ENCODE measurements at places on chromosomes 12 and 14.

- DNase-seq = no peak
These were observed 70.0 kb upstream of the VPS33A start for GRCh38 chr12:122336015-122336946.

DNA sequence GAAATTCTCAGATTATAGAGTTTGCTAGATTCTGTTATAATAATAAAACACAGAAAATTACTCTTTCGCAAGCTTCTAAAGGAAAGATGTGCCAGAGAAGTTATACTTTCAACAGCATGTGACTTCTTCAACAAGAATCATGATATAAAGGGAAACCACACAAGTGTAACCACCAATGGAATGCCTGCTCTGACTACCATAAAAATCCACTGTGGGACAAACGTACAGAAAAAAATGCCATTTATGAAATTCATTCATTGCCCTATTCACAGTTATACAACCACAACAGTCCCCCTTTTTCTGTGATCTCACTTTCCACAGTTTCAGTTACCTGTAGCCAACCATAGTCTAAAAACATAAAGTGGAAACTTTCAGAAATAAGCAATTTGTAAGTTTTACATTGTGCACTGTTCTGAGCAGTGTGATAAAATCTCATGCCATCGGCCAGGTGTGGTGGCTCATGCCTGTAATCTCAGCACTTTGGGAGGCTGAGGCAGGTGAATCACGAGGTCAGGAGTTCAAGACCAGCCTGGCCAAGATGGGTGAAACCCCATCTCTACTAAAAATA lies 3.2 kb downstream of the CATSPERB start:
- no peak for DNase-seq

DNA sequence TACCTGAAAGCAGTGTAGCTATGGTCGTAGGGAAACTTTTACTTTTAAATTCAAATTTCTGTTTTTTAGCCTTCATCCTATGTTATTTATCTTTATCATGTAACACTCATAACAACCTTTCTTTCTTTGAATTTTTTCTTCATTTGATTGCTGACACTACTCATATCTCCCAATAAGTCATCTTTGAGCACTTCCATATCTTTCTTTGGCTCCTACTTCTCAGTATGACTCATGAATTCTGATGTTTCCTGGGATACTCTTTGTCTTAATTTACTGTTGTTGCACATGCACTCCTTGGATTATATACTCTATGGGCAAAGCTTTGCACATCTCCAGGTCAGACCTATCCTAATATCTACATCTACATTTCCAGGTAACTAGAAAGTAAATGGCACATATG lies 18.1 kb upstream of the IAPP start:
- no peak for DNase-seq

DNA sequence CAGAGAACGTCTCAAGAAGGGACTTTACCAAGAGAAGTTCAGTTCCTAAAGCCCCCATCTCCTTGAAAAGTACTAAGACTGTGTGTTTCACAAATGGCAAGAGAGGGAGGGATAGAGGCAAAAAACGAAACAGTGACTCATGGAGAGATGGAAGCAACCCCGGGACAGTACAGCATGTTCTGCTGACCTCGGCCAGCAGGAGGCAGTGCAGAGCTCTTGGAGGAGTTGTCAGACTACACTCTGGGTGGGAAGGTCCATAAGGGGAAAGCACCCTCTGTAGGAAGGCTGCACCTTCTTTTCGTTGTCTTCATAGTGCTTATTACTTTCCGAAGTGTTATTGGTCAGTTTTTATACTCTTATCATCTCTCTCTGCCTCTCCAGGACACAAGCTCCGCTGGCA lies 525.2 kb upstream of the CCDC196 start:
- peak; percentile 31 for DNase-seq

GRCh38 chr12:47650469-47650868 lies 55.4 kb downstream of the RPAP3 start:
- no peak for DNase-seq

GRCh38 chr12:120515496-120515895 lies 13.5 kb downstream of the COQ5 start:
- DNase-seq = no peak

- no peak for DNase-seq
These were observed 6.2 kb downstream of the IRF2BPL start for GRCh38 chr14:77022236-77022852.

- no peak for DNase-seq
These were observed 26.2 kb downstream of the ZC2HC1C start for GRCh38 chr14:75095690-75096089.

DNA sequence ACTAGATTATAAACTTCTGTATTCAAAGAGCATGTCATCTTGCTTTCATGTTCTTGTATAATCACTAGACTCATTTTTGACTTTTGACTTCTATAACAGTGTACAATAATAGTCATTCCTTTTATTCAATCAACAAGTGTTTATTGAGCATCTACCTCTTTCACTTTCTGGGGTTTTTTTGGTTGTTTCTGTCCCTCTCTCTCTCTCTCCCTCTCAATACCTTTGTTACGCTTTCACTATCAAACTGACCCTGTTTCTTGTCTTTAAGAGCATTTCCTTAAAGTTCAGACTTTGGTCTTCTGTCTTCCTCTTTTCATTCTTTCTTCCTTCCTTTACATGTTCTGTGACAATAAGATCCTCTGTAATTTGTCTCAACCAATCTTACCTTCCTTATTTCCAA lies 49.5 kb downstream of the GPR137C start:
- DNase-seq = no peak

- DNase-seq = no peak
These were observed 54.4 kb upstream of the BTG1 start for GRCh38 chr12:92199819-92200576.

DNA sequence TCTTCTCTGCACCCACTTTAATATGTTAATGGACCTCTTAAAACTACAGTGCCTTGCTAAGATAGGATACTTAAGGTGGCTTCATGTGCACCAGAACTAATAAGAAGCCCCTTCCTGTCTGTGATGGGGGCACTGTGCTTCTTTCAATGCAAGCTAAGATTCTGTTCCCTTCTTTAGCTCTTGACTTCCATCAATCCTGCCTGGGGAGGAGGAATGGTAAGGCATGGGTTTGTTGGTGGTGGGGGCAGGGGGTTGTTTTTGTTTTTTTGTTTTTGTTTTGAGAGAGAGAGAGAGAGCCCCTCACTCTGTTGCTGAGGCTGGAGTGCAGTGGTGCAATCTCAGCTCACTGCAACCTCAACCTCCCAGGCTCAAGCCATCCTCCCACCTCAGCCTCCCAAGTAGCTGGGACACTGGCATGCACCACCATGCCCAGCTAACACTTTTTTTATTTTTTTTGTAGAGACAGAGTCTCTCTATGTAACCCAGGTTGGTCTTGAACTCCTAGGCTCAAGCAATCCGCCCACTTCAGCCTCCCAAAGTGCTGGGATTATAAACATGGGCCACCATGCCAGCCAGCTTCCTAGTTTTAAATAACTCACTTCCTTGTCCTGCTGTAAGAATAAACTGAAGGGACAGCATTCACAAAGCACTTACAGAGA lies 4.5 kb upstream of the KRT3 start:
- DNase-seq = no peak

- DNase-seq = no peak
These were observed 72.2 kb downstream of the NOC4L start for GRCh38 chr12:132216354-132216987.

DNA sequence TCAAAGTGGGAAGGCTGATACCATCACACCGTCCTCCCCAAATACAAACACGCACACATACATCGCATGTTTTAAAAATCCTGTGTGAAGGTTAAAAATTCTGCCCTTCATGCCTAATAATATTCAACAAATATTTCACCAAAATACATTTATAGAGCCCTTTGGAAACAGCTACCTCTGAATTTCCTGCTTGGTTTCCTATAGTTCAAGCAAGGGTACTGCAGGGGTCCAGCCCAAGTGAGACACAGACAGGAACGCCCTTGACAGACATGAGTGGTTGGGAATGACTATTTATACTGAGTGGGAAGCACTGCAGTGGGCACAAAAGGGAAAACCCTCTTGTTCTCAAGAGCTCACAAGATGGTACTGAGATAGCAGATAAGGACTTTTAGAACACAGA lies 51.0 kb downstream of the ST8SIA1 start:
- no peak for DNase-seq

DNA sequence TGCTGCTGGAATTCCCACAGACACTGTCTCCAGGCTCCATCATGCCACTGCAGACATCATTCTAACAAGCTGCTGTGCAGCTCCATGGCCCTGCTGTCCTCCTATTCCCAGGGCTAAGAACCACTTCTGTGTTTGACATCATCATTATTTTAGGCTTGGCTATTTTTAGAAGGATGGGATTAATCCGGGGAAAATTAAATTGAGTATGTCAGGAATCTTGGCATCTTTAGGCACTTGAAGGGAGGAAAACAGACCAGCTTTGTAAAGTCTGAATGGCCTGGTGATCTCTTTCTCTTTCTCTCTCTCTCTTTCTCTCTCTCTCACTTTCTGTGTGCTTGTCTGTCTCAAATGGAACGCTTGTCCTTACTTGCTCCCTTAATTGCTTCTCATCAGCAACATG lies 568.3 kb upstream of the FLRT2 start:
- no peak for DNase-seq

GRCh38 chr14:35292770-35293561 lies 784 bp downstream of the PSMA6 start:
- no peak for DNase-seq

DNA sequence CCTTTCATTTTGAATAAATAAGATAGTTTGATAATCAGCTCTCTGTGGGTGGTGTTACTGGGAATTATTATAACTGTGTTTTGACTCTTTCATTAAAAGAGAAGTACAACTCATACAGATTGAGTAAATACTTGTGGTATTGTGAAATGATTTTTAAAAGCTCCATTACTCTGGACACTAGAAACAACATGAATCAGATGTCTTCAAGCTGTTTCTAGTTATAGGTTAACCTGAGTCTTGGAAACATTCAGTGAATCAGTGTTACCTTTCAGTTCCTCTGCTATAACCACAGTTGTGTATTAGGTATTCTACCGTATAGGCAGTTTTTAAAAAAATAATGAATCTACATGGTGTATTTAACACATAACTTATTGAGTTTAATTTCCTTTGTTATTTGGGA lies 128.4 kb upstream of the SSTR1 start:
- DNase-seq = no peak

GRCh38 chr14:52949711-52950409 lies 990 bp downstream of the FERMT2 start:
- DNase-seq = no peak

- DNase-seq = no peak
These were observed 2.5 kb downstream of the TMEM253 start for GRCh38 chr14:21103411-21103709.

GRCh38 chr12:50032854-50033581 lies 7.7 kb upstream of the RACGAP1 start:
- no peak for DNase-seq

DNA sequence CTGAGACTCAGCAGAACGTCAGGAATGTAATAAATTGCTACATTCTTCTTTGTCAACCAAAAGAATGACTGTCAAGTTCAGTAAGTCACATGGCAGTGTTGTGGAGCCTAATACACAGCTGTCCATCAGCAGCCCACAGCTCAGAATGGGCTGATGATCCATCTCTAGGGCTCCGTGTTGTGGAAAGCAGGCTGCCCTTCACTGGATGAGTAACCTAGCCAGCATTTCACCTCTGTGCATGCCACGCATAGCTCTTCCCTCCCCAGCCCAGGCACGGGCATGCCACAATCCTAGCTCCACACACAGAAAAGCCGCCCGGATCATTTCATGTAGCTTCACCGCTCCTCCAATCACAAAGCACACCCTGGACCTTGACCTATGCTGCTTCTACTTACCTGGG lies 878.0 kb upstream of the TMEM132C start:
- DNase-seq = no peak

DNA sequence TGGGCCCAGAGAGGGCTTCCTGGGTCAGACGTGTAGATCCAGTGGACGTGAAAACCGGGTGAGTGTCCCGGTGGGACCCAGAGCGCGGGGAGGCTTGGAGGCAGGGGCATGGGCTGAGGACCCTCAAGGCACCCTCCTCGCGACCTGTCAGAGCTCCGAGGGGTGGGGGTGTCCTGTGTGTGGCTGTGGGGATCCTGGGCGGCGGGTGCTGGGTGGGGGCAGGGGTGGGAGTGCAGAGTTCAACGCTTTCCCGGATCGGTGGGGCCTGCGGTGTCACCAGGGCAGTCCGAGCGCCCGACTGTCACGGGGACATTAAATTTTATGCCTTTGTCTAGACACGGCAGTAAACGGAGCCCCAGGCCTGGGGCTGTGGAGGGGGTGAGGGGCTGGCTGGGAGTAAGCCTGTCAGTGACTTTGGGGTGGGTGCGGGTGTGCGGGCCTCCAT lies 1.0 kb downstream of the TMEM121 start:
- DNase-seq = no peak
